ENCODE measurements at places on chromosomes 11 and 22. TPM values are rescaled to one million over a fixed set of nuclear protein-coding genes. Genes with fewer than 3 reads are reported as not detected.
A peak's percentile ranks its signal among the peaks of the same experiment; 100 is the strongest.

- no peak for DNase-seq
These were observed 38.9 kb downstream of the LINC01488 start for GRCh38 chr11:69520186-69520916.

Gene ADM2
- total RNA-seq, result 4.9 TPM

Gene CATSPERZ
- 0.47 TPM for total RNA-seq

DNA sequence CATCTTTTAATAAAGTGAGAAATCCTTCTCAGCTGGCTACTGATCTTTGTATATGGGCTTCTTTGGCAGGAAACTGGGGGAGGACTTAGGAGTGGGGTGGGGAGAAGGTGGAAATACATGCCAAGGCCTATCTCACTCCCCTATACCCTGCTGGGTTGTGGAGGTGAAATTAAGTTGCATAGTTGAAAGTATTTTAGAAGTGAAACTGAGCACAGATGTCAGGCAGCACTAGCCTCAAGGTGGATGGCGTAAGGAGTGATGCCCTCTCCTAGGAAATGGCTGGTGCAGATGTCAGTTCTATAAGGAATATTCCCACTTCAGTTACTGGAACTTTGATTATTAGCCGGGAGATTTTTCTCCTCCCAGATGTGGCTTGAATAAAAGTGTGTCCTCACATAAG is 46.3 kb downstream of the NNMT start:
- no peak for DNase-seq

DNA sequence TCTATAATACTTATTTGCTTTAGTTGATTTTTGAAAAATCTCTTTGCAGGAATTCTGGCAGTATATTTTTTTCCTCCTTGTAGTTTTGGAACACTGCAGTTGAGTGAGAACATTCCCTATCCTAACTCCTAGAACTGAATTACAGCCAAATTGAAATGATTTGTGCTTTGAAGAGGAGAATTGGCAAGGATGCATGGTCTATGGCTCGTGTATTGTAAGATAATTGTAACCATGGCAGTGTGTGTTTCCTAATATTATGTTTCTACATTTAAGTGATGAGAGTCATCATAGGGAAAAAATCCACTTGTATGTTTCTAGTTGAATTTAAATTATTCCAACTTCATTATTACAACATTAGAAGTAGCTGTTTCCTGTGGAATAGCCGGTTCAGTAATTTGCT is 80.9 kb upstream of the MYO18B start:
- no peak for DNase-seq

DNA sequence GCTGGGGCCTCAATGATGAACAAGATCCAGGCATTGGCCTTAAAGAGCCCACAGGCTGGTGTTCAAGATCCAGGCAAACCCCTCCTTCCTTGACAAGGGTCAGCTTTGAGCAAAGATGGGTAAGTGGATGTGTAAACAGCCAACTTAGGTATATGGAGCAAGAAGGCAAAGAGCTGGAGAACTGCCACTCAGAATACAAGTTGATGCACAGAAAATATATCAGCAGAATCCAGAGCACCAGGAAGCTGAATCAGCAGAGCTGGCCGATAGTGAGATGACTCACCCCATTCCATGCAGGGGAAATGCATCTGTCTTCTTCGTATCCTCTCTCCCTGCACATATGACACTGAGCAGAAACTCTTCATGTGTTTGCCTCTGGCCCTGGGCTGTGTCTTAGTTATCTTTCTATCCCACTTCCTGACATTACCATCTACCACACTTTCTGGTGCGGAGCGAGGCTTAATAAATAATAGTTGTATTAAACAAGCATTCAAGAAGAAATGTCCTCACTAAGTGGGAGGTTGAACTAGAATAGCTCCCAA is 57.8 kb downstream of the ENDOD1 start:
- no peak for DNase-seq

DNA sequence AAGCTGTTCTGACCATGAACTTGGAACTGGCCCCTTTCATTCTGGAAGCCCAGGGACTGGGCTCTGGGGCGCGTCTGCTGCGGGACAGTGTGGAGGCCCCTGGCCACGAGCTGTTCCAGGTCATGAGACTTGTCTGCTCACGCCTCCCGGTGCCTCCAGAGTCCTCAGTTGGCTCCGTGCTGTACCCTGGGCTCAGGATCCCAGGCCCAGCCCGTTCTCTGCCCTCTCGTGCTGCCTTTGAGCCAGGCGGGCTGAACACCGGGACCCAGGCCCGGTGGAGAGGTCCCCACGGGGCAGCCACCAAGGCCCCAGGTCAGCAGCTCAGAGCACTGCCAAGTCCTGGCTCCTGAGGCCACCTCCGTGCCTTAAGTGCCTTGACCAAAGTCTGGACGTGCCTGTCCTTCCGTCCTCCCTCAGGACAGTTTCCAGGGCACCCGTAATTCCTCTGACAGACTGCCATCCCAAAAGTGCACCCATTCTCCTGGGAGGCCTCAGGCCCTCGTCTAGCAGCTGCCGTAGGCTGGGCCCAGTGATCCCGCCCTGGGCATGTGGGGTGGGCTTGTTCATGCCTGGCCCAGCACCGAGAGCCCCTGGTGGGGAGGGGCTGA is 36.3 kb upstream of the PPARA start:
- DNase-seq, result no peak

GRCh38 chr22:34914846-34915245 is 151.1 kb upstream of the ISX start:
- no peak for DNase-seq

- no peak for DNase-seq
These were observed 135.9 kb downstream of the FDX1 start for GRCh38 chr11:110565357-110566336.

Gene P2RX6
- total RNA-seq, result 0.18 TPM

DNA sequence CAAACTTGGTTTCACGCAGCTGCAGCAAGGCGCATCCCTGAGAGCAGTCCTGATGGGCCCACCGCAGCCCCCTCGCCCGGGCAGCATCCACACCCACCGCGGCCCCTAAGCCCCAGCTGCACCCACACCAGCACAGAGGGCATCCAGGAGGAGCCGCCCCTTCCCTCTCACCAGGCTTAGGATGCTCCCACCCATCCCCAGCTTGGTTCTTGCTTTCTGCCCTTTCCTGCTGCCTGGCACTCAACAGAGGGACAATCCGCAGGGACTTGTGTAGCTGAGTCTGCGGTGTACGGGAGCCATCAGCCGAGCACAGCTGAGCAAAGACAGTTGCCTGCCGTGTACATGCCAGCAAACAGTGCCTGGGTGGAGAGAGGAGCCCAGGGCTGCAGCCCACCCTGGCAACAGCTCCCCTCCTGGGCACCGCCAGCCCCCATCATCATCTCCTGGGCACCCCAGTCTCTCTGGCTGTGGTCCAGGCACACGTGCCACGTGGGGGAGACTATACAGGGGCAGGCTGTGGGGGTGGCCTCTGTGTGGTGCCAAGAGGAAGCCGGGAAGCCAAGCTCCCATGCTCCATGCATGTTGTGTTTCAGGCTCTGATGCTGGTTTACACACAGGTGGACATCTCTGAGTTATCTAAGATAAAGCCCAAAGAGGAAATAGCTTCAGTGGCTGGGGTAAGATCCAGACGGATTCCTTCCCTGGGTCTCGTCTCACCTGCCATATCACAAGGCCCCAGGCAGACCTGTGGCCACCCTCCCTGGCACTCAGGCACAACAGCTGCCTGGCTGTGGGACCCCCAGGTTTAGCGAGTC is 36.0 kb upstream of the GNB1L start:
- no peak for DNase-seq

Gene ACR
- not detected for total RNA-seq

Gene CRYBB2
- not detected for total RNA-seq

GRCh38 chr22:37898441-37899181 is 7.5 kb upstream of the MICALL1 start:
- DNase-seq, result no peak

DNA sequence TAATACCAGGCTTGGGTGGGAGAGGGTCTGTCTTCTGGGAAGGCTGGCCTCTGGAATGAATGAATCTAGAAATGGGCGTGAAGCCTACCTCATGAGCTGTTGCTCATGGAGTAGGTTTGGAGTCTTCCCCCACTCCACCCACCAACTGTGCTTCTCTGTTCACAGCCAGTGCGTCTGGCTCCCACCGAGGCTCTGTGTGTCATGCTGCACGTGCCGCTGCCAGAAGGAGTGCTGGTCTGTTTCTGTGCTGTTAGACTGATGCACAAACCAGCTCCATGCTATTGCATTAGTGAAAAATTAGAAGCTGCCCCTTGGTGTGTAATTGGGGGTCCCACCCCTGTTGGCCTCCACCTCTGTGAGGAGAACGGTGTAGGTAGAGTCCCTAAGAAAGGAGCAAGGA is 132.3 kb upstream of the PARVA start:
- DNase-seq, result no peak

GRCh38 chr22:44661659-44662569 is 40.1 kb upstream of the PRR5 start:
- DNase-seq, result no peak

DNA sequence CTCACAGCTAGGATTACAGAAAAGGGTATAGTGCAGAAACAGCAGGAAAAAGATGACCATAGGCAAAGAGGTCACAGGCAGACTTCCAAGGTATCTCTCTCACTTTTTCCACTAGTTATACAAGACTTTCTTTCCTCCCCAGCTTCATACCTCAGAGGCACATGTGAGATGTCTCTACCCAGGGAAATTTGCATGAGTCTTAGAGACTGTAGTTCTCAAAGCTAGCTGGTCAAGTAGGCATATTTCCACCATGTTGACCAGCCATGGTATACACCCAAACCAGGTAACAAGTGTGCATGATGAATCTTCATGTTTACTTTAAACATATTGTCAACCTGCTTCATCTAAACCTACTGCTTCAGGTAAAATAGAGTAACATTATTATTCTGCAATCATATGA is 27.9 kb downstream of the PRMT3 start:
- DNase-seq, result no peak

DNA sequence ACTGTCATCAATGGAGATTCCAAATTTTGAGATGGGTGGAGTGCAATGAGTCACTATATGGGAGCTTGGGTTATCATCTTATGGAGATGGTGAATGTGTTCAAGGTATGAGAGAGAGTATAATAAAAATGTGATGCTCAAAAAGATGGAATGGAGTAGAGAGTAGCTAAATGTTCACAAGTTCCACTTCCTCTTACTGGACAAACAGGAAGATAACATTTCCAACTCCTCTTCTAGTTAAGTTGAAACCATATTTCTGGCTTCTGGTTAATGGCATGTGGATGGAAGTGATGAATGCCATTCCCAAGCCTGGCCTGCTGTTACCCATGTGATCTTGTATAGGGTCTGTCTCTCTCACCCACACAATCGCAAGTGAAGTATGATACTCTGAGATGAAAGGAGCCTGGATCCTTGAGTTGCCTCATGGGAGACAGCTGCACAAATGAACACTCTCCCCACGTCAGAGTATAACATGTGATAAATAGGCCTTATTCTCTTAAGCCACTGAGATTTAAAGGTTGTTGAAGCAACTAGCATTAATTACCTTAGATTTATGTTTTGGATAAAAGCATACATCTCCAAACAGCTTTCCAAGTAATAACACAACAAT is 111.0 kb downstream of the RAB38 start:
- DNase-seq, result no peak

GRCh38 chr11:120115272-120116000 is 22.5 kb downstream of the TRIM29 start:
- no peak for DNase-seq

Gene PDGFD
- total RNA-seq, result not detected

- DNase-seq, result peak; percentile 10
These were observed 760 bp downstream of the ZNRF3 start for GRCh38 chr22:28883917-28884746.

DNA sequence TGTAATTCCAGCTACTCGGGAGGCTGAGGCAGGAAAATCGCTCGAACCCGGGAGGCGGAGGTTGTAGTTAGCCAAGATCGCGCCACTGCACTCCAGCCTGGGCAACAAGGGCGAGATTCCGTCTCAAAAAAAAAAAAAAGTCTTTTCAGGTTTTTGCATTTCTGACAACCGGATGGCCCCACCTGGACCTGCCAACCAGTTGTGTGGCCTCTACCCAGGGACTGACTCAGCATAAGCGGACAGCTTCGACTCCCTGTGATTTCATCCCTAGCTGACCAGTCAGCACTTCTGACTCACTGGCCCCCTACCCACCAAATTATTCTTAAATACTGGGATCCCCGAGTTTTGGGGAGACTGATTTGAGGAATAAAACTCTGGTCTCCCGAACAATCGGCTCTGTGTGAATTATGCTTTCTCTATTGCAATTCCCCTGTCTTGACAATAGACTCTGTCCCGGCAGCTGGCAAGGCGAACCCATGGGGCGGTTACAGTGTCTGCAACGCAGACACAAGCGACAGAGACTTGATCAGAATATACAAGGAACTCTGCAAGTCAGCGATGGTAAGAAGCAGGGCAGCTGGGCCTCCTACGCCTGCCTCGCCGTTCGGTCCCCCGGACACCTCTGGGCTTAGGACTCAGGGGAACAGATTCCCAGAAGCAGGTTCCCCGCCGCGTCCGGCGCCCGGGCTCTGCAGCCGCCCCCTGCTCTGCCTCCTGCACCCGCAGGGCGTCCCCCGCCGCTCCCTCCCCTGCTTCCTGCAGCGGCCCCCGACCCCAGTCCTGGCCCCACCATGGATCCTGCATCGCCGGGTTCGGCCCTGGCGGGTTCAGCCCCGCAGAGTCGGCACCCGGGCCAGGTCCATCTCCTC is 741 bp upstream of the TALDO1 start:
- peak; percentile 12 for DNase-seq

Gene HIC2
- total RNA-seq, result 5.7 TPM

Gene USH1C
- total RNA-seq, result not detected

Gene KIRREL3
- not detected for total RNA-seq

- DNase-seq, result no peak
These were observed 15.8 kb downstream of the TBRG1 start for GRCh38 chr11:124638500-124638899.

- no peak for DNase-seq
These were observed 29.8 kb downstream of the NECTIN1 start for GRCh38 chr11:119699227-119699626.

DNA sequence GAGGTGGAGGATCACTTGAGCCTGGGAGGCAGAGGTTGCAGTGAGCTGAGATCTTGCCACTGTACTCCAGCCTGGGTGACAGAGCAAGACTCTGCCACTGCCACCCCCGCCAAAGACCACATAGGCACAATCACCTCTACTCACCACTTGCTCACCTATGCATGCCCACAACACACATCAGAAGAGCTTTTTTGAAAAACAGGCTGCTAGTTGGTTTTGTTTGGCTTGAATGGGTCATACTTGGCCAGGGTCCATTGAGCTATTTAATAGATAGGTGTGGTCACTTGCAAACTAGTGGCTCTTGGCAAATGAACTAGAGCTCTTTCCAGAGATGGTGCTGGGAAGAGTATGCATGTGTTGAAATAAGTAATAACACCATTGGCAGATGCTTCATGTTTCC is 80.1 kb downstream of the EMSY start:
- no peak for DNase-seq

Gene HTR3B
- total RNA-seq, result not detected

Measured in activated T-helper 1 cell treated with anti-CD3 and anti-CD28 coated beads, Interleukin-12 subunit alpha, Interleukin-12 subunit beta, Interleukin-2, Interleukin-4 antibody, amounts not matched to agents 30 ng/mL and 10 ng/mL and 1 ng/mL, durations not matched to agents 14 hours and 24 hours and 36 hours (primary cell).